Activated CD4-positive, alpha-beta memory T cell treated with anti-CD3 and anti-CD28 coated beads for 36 hours (primary cell): ENCODE measurements at places on chromosomes 3 and 15. TPM values are rescaled to one million over a fixed set of nuclear protein-coding genes. Genes with fewer than 3 reads are reported as not detected.

DNA sequence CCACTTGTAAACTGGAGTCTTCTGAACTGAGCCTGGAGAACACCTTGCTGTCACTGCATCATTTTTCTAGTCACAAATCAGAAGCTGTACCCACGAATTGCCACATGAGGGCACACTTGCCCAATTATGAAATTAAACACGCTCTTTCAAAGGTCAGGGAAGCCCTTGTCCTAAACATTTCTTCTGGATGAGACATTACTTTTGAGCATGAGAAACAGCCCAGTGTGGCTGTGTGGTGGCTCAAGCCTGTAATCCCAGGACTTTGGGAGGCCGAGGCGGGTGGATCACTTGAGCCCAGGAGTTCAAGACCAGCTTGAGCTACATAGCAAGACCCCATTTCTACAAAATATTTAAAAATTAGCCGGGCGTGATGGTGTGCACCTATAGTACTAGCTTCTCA is 27.5 kb upstream of the CFAP161 start:
- peak; percentile 59 for DNase-seq
- no peaks in the 10 kb centered on the region for H3K36me3 ChIP-seq
- peaks cover 20% of the 10 kb centered on the region for H3K27me3 ChIP-seq

DNA sequence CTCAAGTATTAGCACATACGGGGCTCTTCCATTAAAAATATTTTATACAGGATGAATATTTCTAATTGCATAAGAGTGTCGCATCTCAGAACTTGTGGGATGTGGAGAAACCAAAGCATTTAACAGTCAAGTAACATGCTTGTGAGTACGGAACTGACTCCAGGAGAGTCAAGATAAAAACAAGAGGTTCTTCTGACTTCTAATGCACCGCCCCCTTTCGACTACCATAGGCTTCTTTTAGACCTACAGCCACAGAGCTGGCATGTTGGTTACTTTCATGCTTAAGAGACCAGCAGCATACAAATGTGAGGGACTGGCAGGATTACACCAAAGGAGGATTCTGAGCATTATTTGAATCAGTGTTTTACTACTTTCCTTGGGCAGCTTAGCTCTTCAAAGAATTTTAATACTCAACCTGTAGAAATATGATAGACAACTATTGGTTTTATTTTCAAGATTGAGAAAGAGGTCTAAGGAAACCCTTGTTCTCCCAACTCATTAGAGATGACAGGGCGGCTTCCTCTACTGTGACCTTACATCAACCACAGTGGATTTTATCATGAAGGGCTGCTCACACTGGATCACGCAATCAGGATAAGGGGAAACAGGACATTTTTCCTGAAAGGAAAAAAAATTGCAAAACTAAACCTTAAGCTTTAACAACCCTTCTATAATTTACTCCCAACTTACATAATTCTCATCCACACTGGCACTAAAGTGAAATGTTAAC is 14.0 kb downstream of the ETV5 start:
- H3K27ac ChIP-seq: no peak overlapping the region
- peaks cover 60% of the 10 kb centered on the region for H3K27me3 ChIP-seq

- DNase-seq: no peak
- H3K27me3 ChIP-seq: no peaks in the 10 kb centered on the region
Observed at GRCh38 chr3:125035217-125035616, 20.6 kb downstream of the HEG1 start.

DNA sequence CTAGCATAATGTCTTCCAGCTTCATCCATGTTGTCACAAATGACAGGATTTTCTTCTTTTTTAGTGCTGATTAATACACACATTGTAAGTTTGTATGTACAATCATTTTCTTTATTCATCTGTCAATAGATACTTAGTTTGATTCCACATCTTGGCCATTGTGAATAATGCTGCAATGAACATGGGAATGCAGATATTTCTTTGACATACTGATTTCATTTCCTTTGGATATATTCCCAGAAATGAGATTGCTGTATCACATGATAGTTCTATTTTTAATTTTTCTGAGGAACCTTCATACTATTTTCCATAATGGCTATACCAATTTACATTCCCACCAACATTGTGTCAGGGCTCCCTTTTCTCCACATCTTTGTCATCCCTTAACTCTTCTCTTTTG is 117.9 kb downstream of the MEIS2 start:
- H3K27ac ChIP-seq: no peak overlapping the region
- DNase-seq: no peak
- no peaks in the 10 kb centered on the region for H3K36me3 ChIP-seq

DNA sequence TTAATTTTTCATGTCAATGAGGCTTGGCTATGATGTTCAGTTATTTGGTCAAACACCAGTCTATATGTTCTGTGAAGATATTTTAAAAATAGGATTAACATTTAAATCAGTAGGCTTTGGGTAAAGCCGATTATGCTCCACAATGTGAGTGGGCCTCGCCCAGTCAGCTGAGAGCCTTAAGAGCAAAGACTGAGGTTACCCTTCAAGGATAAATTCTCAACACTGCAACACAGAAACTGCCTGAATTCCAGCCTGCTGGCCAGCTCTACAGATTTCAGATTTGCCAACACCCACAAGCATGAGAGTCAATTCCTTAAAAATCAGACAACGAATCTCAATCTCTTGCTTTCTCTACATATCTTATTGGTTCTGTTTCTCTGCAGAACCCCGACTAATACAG is 188.3 kb downstream of the PLCH1 start:
- H3K27me3 ChIP-seq: no peaks in the 10 kb centered on the region
- no peak overlapping the region for H3K27ac ChIP-seq
- no peak for DNase-seq
- no peaks in the 10 kb centered on the region for H3K4me1 ChIP-seq
- no peak overlapping the region for H3K4me3 ChIP-seq

- no peak for DNase-seq
- H3K27ac ChIP-seq: no peak overlapping the region
- no peak overlapping the region for H3K4me3 ChIP-seq
- H3K27me3 ChIP-seq: no peaks in the 10 kb centered on the region
Observed at GRCh38 chr3:183534249-183534648, 21.3 kb downstream of the KLHL6 start.

DNA sequence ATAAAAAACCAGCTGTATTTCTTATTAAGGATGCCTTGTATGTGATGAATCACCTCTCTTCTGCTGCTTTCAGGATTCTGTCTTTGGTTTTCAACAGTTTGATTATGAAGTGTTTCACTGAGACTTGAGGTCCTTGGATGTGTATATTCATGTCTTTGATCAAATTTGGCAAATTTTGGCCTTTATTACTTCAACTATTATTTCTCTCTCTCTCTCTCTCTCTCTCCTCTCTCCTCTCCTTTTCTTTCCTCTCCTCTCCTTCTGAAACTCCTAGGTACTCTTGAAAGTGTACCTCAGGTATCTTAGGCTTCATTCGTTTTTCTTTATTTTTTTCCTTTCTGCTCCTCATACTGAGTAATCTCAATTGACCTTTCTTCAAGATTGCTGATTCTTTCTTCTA is 43.3 kb downstream of the LSM3 start:
- H3K36me3 ChIP-seq: peaks cover 7% of the 10 kb centered on the region
- DNase-seq: no peak
- no peak overlapping the region for H3K27ac ChIP-seq
- H3K4me1 ChIP-seq: no peaks in the 10 kb centered on the region

DNA sequence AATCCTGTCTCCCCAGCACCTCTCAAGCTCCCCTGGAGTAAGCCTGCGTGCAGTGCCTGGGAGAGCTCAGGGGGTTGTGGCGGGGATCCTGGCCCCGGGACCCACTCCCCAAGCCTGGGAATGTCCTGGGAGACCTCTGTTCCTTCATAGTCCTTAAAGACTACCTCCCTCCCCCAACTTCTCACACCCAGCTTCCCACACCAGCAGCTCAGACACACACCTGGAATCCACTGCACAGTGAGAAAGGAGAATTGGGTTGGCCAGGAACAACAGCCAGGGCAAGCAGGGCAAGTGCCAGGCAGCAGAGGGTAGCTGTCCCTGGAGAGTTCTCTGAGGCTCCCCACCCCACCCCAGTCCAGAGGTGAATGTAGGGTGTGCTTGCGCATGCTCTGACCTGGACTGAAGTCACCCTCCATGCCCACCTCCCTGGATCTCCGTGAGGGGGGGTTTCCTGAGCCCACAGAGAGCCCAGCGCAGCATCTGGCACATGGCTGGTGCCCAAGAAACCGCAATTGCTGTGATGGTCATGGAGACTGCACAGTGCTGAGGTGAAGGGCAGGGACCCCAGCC is 22.2 kb downstream of the PSTPIP1 start:
- no peak overlapping the region for H3K4me3 ChIP-seq
- peaks cover 31% of the 10 kb centered on the region for H3K36me3 ChIP-seq
- no peak for DNase-seq
- peak overlapping the region; percentile 98 for H3K27ac ChIP-seq
- peaks cover 90% of the 10 kb centered on the region for H3K4me1 ChIP-seq

- no peak overlapping the region for H3K4me3 ChIP-seq
- DNase-seq: no peak
- no peak overlapping the region for H3K27ac ChIP-seq
- peaks cover 15% of the 10 kb centered on the region for H3K36me3 ChIP-seq
- no peaks in the 10 kb centered on the region for H3K27me3 ChIP-seq
Observed at GRCh38 chr15:25830844-25831451, 32.2 kb downstream of the ATP10A start.

- H3K27ac ChIP-seq: no peak overlapping the region
- peaks cover 6% of the 10 kb centered on the region for H3K36me3 ChIP-seq
- no peaks in the 10 kb centered on the region for H3K4me1 ChIP-seq
- peak; percentile 61 for DNase-seq
- H3K27me3 ChIP-seq: peaks cover 40% of the 10 kb centered on the region
Observed at GRCh38 chr15:28086175-28086703, 12.9 kb downstream of the OCA2 start.

TIMP4 gene
- total RNA-seq: 0.36 TPM

CLDN18 gene
- total RNA-seq: not detected

XXYLT1 gene
- total RNA-seq: 4.4 TPM

IL17RB gene
- 0.92 TPM for total RNA-seq

CCR5 gene
- 2.0 TPM for total RNA-seq

PGBD4 gene
- total RNA-seq: 2.0 TPM
